ENCODE measurements at places on chromosomes 13 and 19. TPM values are rescaled to one million over a fixed set of nuclear protein-coding genes. Genes with fewer than 3 reads are reported as not detected.
A peak's percentile ranks its signal among the peaks of the same experiment; 100 is the strongest.

DNA sequence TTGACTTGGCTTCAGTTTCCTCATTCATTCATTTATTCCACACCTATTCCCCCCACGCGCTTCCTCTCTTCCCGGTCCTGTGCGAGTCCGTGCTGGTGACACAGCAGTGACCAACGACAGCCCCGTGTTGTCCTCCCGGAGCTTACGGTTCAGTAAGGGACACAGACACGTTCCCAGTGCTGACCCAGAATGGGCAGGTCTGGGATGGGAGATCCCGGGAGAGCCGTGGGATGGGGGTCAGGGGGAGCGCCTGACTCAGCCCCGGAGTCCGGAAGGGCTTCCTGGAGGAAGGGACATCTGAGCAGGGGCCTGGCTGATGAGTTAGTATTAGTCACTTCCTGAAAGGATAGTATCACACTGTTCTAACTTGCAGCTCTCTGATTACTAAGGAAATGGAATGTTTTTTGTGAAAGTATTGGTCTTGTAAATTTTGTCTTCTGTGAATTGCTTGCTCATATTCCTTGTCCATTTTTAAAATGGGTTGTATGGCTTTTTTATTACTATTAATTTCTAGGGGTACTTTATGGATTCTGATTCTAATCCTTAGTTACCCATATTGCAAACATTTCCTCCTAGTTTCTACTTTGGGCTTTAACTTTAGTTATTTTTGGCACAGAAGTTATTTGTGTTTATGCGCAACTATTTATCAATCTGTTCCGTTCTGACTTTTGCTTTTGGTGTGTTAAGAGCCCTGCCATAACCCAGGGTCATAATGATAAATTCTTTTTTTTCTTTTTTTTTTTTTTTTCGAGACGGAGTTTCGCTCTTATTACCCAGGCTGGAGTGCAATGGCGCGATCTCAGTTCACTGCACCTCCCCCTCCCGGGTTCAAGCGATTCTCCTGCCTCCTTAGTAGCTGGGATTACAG, 708 bp upstream of the ERCC1 start:
- no peaks in the 10 kb centered on the region for H3K27me3 ChIP-seq
- H3K4me1 ChIP-seq, result peaks cover 21% of the 10 kb centered on the region
- H3K27ac ChIP-seq, result peak overlapping the region; percentile 79
- H3K4me3 ChIP-seq, result peak overlapping the region; percentile 80

- no peaks in the 10 kb centered on the region for H3K27me3 ChIP-seq
- H3K4me1 ChIP-seq, result no peaks in the 10 kb centered on the region
- no peak for DNase-seq
- no peak overlapping the region for H3K27ac ChIP-seq
Observed at GRCh38 chr13:33275916-33276315, 9.6 kb downstream of the STARD13 start.

DNA sequence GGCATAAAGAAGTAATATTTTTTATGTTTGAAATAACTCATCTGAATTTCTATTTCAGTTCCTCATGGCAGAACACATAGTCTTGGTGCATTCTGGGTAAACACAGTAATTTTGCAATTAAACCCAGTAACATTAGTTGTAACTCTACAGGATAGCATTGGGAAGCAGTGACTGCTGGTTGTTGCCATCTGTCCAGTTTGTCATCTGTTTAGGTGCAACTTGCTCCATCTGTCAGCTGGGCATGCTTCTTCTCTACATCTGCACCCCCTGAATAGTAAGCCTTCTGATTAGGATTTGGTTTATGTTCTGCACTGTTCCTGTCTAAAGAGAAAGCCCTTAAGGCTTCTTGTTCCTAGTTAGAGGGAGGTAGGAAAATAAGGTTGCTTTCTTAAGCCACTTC, 63.5 kb upstream of the CSNK1A1L start:
- H3K4me1 ChIP-seq, result no peaks in the 10 kb centered on the region
- H3K27ac ChIP-seq, result no peak overlapping the region
- DNase-seq, result no peak
- no peaks in the 10 kb centered on the region for H3K27me3 ChIP-seq
- H3K36me3 ChIP-seq, result no peaks in the 10 kb centered on the region

GRCh38 chr13:83065108-83065507, 817.2 kb downstream of the SLITRK1 start:
- H3K36me3 ChIP-seq, result no peaks in the 10 kb centered on the region
- no peaks in the 10 kb centered on the region for H3K4me1 ChIP-seq
- H3K27ac ChIP-seq, result no peak overlapping the region
- no peak overlapping the region for H3K4me3 ChIP-seq

- H3K36me3 ChIP-seq, result no peaks in the 10 kb centered on the region
- H3K27ac ChIP-seq, result no peak overlapping the region
- H3K4me3 ChIP-seq, result no peak overlapping the region
- DNase-seq, result no peak
- no peaks in the 10 kb centered on the region for H3K27me3 ChIP-seq
Observed at GRCh38 chr13:45456196-45456972, 8.4 kb upstream of the COG3 start.

- H3K27ac ChIP-seq, result no peak overlapping the region
- no peaks in the 10 kb centered on the region for H3K36me3 ChIP-seq
- no peak overlapping the region for H3K4me3 ChIP-seq
- no peaks in the 10 kb centered on the region for H3K27me3 ChIP-seq
Observed at GRCh38 chr19:50967929-50968715, 1.3 kb downstream of the KLK6 start.

DNA sequence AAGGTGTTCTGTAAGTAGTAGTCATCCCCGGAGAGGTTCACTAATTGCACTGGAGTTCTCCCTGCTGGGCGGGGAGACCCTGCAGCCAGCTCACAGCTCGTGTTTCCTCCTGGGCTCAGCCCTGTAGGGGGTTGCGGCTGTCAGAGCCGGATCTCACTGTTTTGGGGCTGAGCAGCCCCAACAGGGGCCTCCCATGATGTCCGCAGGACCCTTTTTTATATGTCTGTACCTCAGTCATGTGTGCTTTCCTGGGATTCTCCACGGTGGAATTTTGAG, 130.2 kb upstream of the MCF2L start:
- no peak overlapping the region for H3K27ac ChIP-seq
- H3K4me1 ChIP-seq, result no peaks in the 10 kb centered on the region
- DNase-seq, result no peak
- H3K4me3 ChIP-seq, result no peak overlapping the region

GRCh38 chr13:82829040-82829439, 1053.2 kb downstream of the SLITRK1 start:
- no peaks in the 10 kb centered on the region for H3K4me1 ChIP-seq
- no peaks in the 10 kb centered on the region for H3K36me3 ChIP-seq
- no peak overlapping the region for H3K4me3 ChIP-seq
- DNase-seq, result no peak
- H3K27me3 ChIP-seq, result no peaks in the 10 kb centered on the region
- H3K27ac ChIP-seq, result no peak overlapping the region

DNA sequence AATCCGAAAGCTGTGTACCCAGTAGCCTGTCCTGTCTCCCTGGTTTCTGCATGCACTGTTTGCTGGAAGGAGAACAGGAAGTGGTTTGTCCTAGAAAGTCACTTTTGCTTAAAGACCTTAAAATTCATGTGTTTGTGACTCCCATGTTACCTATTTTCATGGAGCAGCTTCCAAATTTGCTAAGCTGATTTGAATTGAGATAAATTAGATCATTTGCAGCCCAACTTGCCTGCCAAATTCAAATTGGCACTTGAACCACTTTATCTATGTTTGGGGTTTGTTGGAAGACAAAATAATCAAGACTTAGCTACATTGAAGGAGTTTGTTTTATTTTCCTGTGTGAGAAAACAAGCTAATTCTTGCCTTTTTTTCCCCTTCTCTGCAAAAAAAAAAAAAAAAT, 532.5 kb downstream of the DIAPH3 start:
- no peaks in the 10 kb centered on the region for H3K36me3 ChIP-seq
- no peak for DNase-seq
- H3K4me3 ChIP-seq, result no peak overlapping the region
- peaks cover 4% of the 10 kb centered on the region for H3K27me3 ChIP-seq
- H3K4me1 ChIP-seq, result no peaks in the 10 kb centered on the region

DNA sequence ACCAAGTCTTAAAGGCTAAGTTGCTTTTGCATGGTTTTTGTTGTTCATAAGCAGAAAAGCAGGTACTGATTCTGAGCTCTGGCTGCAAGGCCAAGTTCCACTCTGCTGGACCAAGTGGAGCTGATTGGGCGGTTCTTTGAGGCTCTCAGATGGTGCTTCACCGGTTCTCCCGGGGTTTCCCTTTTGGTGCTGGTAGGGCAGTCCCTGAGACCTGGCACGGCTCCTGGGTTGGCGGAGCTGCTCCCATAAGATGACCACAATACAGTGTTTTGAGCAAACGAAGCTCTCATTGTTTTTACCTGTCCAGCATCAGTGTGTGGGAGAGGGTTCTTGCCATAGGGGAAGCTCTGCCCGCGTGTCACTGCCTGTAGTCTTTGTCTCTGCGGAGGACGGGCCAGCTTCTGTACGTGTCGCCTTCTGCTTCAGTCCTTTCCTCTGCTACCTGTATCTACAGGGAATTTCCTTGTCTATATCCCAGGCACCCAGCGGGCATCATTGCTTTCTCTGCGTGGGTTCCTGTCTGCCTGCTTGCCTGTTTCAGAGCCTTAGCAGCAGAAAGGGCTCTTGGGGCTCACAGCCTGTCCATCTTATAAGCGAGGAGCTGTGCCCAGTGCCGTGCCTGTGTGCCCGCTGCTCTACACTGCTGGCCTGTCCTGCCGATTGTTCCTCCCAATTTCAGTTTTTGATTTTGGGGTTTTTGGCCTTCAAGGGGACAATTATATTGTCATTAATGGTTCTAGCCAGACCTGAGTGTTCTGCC, 2.3 kb downstream of the U2AF2 start:
- peaks cover 31% of the 10 kb centered on the region for H3K36me3 ChIP-seq
- no peak for DNase-seq
- H3K27ac ChIP-seq, result peak overlapping the region; percentile 29

DNA sequence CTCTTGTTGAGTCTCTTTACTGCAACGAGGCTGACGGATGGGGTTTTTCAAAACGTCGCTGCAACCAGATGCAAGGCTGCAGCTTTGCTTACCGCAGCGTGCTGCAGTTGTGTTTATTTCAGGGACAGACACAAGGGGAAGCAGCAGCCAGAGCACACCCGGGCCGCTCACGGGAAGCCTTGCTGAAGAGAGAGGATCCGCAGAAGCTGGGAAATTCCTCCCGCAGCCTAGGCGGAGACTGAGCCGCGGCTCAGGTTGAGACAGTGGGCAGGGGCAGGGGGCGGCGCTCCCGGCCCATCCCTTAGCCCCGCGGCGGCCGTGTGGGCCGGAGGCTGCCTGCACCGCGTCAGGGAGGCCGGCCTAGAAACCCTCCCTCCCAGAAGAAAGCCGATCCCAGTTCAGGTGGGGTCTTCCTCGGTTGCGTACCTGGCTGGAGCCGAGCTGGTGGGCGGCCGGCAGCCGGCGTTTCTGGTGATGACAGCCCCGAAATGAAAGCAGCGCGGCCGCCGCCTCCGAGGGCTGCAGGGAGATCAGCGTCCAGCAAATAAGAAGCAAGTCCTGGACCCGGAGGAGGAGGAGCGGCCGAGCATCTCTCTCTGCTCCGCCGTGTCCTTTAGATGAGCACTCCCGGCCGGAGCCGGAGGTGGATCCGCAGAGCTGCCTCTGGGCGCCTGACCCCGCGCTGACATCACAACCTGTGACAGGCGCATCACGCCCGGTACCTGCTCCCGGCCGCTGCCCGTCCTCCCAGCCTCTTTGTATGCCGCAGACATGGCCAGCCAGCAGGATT, at the start of gene FRY:
FRY (plus strand) TSS at position 750 of the 790 bp plus-strand sequence; CDS start at position 772, 22 bp downstream.
- H3K27me3 ChIP-seq, result no peaks in the 10 kb centered on the region
- H3K4me3 ChIP-seq, result peak within 1 kb of the TSS; percentile 59
- H3K4me1 ChIP-seq, result no peaks in the 10 kb centered on the region
- peak; percentile 17 for DNase-seq

GRCh38 chr13:39612023-39612637, 9.1 kb upstream of the LHFPL6 start:
- no peaks in the 10 kb centered on the region for H3K27me3 ChIP-seq
- H3K27ac ChIP-seq, result no peak overlapping the region
- DNase-seq, result peak; percentile 24
- H3K36me3 ChIP-seq, result no peaks in the 10 kb centered on the region
- no peaks in the 10 kb centered on the region for H3K4me1 ChIP-seq

DNA sequence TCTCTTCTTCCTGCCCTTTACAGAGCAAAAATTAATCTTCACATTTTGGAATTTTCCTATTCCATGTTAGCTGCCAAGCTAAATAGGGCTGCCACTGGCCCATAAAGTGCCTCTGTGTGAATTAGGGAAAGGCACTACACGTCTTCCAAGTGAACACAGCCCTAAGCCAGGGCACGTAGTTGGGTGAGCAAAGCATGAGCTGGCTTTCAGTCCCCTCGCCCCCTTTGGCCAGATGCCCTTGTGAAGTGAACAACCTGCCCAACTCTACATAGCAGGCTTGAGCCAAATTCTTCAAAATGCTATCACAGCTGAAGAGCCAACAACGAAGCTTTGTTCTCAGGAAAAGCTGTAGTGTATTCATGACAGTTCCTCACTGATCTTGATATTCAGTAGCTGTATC, 213.1 kb downstream of the OXGR1 start:
- H3K36me3 ChIP-seq, result no peaks in the 10 kb centered on the region
- no peak overlapping the region for H3K4me3 ChIP-seq
- DNase-seq, result no peak
- no peaks in the 10 kb centered on the region for H3K4me1 ChIP-seq
- H3K27ac ChIP-seq, result no peak overlapping the region

- no peak overlapping the region for H3K4me3 ChIP-seq
- DNase-seq, result no peak
- peak overlapping the region; percentile 31 for H3K27ac ChIP-seq
- no peaks in the 10 kb centered on the region for H3K27me3 ChIP-seq
Observed at GRCh38 chr19:1254081-1254527, 5.7 kb downstream of the MIDN start.

DNA sequence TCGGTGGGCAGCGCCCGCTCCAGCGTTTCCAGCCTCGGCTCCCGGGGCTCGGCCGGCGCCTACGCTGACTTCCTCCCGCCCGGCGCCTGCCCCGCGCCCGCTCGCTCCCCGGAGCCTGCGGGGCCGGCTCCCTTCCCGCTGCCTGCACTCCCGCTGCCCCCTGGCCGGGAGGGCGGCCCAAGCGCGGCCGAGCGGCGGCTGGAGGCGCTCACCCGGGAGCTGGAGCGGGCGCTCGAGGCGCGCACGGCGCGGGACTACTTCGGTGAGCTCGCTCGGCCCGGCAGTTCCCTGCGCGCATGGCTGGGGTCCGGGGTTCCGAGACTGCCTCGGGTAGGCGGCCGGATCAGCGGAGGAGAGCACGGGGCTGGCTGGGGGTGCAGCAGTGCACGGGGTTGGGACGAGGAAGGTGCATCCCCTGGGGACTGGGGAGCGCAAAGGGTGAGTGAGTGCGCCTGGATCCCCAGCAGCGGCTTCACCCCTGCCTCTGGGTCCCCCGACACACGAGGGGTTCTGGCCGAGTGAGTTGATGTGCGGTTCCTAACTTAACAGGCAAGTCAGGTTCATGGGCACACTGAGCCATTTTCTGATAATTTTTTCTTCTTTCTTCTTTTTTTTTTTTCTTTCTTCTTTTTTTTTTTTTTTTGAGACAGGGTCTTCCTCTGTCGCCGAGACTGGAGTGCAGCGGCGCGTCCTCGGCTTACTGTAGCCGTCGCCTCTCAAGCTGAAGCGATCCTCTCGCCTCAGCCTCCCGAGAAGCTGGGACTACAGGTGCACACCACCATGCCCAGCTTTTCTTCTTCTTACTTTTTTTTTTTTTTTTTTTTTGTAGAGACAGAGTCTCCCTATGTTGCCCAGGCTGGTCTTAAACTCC, 1.1 kb downstream of the WTIP start:
- no peaks in the 10 kb centered on the region for H3K36me3 ChIP-seq
- DNase-seq, result no peak
- H3K4me3 ChIP-seq, result no peak overlapping the region
- H3K4me1 ChIP-seq, result no peaks in the 10 kb centered on the region

SIGLEC5 gene
- not detected for total RNA-seq

ZNF737 gene
- total RNA-seq, result 14.3 TPM

ZIC5 gene
- total RNA-seq, result not detected

OR10H2 gene
- not detected for total RNA-seq

CILP2 gene
- total RNA-seq, result 0.07 TPM

PSG11 gene
- not detected for total RNA-seq

ICAM4 gene
- total RNA-seq, result 0.15 TPM

ERVK3-1 gene
- total RNA-seq, result 100 TPM

STK24 gene
- 150 TPM for total RNA-seq
